ENCODE measurements at places on chromosomes 3 and 15. TPM values are rescaled to one million over a fixed set of nuclear protein-coding genes. Genes with fewer than 3 reads are reported as not detected.
A peak's percentile ranks its signal among the peaks of the same experiment; 100 is the strongest.

GRCh38 chr3:25171118-25171807 is 256.8 kb upstream of the RARB start:
- no peak for DNase-seq

Gene CLRN1
- not detected for polyA plus RNA-seq

Gene NAA50
- polyA plus RNA-seq, result 149 TPM

GRCh38 chr3:172087602-172088580 is 48.5 kb downstream of the FNDC3B start:
- DNase-seq, result no peak

DNA sequence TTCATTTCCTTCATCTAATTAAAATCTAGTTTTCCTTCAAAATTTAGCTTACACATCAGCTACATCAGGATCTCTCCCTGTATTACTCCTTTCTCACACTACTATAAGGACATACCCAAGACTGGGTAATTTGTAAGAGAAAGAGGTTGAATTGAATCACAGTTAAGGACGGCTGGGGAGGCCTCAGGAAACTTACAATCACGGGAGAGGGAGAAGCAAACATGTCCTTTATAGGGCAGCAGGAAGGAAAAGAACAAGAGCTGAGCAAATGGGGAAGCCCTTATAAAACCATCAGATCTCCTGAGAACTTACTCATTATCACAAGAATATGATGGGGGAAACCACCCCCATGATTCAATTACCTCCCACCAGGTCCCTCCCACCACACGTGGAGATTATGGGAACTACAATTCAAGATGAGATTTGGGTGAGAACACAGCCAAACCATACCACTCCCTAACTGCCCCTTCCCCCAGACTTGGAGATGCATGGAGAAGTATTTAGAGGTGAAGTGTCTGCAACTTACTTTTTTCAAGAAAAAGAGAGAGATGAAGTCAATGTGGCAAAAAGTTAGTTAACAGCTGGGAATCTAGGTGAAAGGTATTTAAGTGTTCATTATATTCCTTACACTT is 21.3 kb downstream of the PRTG start:
- DNase-seq, result no peak

DNA sequence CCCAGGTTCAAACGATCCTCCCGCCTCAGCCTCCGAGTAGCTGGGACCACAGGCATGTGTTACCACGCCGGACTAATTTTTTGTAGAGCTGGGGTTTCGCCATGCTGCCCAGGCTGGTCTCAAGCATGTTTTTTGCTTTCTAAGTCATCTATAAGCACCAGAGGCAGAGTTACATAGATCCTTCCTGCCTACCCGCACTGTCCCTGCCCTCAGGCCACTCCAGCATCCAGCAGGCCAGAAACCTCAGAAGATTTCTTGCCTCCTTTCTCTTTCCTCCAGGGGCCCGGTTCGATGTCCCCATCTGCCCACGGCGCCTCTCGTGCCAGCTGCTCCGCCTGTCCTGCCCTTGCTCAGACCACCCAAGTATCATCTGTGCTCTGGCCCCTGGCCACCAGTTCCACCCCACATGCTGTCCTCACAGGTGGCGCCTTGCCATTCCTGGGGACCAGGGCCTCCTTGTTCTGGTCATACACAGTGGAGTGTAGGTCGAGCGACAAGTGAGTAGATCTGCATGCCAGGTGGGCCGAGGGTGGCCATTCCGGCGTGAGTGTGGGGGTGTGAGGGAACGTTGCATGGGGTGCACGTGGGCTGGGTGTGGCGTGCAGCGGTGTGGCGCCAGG is 27.3 kb downstream of the KLHDC8B start:
- no peak for DNase-seq

DNA sequence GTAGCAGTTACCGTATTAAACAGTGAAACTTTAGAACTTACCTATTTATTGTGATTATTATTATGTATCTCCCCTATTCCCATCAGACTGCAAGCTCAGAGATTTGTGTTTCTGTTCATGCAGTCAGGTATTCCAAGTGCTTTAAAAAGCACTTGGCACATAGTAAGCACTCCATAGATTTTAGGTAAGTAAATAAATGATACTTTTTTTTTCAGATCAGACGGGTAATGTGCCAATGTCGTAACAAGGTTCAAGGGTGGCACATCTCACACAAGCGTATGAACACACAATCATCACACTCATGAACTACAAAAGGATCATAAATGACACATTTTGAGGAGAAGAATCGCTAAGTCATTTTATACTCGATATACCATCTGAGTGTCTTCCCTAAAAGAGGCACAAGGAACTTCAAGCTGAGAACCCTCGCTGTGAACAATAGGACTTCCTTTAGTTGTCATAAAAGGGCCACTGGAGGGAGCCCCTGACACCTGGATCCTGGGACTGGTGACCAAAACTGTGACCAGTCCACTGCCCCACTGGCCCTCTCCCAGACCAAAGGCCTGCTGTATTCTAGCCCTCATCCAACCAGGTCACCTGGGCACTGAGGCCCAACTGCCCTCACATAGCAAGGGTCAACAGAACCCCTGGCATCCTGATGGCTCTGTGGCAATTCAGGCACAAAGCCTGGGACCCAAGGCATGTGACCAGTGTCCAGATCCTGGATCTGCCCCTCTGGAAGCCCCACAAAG is 32.1 kb downstream of the KIF9 start:
- DNase-seq, result peak; percentile 10

DNA sequence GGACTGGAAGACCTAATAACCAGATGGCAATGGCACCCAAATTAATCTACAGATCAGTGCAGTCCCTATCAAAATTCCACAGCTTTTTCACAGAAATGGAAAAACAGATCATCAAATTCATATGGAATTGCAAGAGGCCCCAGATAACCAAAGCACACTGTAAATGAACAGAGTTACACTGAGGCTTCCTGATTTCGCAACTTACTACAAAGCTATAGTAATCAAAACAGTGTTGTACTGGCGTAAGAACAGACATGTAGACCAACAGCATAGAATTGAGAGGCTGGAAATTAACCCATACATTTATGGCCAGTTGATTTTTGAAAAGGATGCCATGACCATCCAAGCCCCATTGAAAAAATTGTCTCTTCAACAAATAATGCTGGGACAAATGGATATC is 16.2 kb downstream of the XPC start:
- DNase-seq, result no peak

DNA sequence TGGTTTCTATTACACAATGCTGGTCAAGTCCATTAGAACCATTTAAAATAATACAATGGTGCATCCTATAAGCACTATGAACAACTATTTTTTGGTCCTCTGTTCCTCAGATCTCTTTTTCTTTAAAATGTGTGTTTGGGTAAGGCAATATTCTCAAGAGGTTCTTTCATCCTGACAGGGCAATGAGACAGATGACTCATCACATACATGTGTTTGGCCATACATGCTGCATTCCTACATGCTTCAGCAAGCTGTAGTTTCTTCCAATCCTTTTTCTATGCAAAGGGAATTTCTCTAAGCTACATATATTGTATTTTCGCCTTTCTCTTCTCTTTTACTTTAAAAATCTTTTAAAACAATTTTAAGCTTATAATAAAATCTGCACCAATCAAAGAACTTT is 52.7 kb downstream of the OTOL1 start:
- DNase-seq, result no peak

- DNase-seq, result no peak
Measured at GRCh38 chr15:68330901-68331300, 53.4 kb downstream of the FEM1B start.

DNA sequence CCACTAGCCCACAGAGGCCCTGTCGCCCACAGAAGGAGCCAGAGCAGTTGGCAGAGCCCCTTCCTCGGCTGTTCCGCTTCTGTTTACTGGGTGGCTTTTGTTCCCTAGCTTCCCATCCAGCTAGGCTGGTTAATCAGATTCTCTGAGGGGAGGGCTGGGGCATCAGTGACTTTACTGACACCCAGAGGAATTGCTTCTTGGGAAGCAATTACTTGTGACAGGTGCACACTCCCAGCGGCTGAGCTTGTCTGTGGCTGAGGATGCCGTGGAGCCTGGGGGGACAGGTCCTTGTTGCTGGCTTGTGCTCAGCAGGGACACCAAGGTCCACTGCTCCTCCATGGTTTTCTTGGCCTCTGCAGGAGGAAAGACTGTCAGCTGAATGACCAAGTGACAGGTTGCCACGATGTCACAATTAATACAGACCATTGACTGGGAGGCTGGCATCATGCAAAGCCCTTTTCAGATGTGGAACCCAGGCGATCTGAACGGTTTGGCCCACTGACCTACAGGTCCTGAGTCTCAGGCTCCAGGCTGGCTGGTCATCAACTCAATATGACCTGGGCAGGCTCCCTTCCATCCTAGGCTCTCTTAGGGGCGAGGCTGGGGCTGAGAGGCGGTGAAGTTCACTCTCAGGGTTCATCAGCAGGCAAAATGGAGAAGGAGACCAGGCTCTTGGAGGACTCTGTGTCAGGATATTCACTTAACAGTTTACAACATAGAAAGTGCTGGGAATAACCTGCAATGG is 31.8 kb upstream of the SFMBT1 start:
- no peak for DNase-seq

GRCh38 chr3:53196575-53197407 is 35.8 kb downstream of the PRKCD start:
- DNase-seq, result no peak

Gene CCDC54
- not detected for polyA plus RNA-seq

Gene ARPIN
- 31.1 TPM for polyA plus RNA-seq

GRCh38 chr15:34047893-34048775 is 9.1 kb upstream of the AVEN start:
- no peak for DNase-seq

Gene PPP1R14D
- 0.49 TPM for polyA plus RNA-seq

- DNase-seq, result no peak
Measured at GRCh38 chr3:158539414-158540014, 31.5 kb upstream of the MLF1 start.

Gene CORO2B
- 27.9 TPM for polyA plus RNA-seq

Gene C15orf62
- 2.0 TPM for polyA plus RNA-seq

Gene OXTR
- 0.80 TPM for polyA plus RNA-seq

GRCh38 chr3:26074080-26074479 is 284.2 kb downstream of the OXSM start:
- DNase-seq, result no peak

- DNase-seq, result no peak
Measured at GRCh38 chr3:169299129-169299528, 364.4 kb downstream of the MECOM start.

- no peak for DNase-seq
Measured at GRCh38 chr3:5136919-5137429, 14.9 kb downstream of the ARL8B start.

DNA sequence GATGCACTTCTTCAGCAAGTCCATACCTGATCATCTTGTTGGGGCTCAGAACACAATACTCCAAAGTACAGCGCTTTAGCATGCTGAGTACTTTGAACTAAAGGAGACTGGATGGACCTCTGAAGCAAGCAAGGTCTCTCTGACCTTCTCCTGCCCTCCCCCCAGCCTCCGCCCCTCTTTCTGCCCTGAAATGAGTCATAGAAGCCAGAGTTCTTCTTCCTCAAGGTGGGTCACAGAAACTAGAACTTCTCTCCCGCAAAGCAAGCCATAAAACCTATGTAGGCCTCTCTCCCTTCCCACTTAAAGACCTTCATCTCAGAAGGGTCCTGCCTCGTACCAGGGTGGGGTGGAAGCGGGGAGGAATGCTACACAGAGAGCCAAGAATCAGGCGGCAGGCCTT is 230.5 kb upstream of the PROK2 start:
- no peak for DNase-seq

DNA sequence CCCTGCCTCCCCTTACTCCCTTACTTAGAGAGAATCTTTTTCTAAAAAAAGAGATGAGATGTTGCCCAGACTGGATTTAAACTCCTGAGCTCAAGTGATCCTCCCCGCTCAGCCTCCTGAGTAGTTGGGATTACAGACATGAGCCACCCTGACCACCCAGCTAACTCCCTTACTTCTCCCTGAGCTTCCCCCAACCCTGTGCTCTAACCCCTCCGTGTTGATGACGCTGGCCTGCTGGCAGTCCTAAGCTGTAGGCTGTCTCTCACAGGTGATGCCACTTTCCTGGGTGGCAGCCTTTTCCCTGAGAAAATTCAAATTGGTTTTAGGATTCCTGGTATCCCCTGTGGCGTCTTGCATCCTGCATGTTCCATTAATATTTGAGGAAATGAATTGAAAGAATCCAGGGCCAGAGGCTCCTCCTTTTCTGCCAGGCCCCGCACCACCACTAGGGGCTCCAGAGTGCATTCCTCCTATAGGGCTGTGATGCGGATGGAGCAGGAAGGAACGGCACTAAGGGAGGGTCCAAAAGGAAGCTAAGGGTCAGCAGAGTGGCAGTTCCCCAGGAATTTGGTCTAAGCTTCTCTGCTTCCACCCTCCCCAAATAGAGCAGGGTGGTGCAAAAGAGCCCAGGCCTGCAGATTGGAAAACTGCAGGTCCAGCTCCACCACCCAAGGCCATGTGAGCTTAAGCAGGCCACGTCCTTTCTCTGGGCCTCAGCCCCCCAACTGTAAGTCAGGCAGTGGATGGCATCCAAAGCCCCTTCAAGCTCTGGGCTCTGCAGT is 101.1 kb downstream of the DAPK2 start:
- DNase-seq, result peak; percentile 58

GRCh38 chr3:177330779-177331178 is 133.5 kb upstream of the TBL1XR1 start:
- DNase-seq, result no peak

DNA sequence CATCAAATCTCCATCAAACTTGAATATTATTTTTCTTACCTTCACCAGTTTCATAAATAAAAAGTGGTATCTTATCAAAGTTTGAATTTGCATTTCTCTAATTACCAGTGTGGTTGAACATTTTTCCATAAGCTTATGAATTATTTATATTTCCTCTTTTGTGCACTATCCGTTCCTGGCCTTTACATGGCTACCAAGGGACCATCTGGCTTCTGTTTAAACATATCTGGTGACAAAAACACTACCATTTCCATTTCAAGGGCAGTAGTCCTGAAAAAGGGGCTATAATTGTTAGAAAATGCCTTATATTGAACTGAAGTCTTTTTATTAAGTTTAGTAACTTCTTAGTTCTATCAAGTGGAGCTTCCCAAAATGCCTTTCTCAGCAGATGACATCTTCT is 44.3 kb upstream of the TM4SF4 start:
- no peak for DNase-seq

DNA sequence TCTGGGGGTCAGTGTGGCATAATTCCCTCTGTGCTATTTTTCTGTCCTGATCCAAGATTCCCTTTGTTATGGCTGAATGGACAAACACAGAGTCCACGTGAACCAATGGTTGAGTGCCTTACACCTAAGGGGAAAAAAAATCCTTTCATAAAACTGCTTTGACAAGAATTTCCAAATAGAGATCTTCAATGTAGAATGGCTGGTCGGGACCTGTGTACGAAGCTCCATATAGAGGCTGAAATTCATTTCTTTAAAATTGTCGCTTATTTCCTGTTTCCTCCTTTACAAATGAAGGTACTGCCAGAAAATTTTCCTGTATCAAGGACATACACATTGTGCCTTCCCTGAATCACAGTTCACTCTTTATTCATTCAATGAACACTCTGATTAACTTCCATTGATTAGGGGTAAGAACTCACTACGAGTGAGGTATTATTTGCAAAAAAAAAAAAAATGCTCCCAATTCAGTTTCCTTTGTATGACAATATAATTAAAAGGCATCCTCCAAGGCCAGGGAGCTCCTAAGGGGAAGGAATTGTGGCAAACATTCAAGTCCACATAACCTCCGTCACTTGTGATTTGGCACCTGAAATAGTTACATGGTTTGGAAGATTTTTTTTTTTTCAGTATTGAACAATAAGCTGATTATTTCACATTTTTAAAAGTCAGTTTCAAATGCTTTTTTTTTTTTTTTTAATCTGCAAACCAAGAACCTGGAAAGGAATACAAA is 293.8 kb downstream of the MEX3B start:
- DNase-seq, result no peak

All from right renal pelvis (tissue), 4 donors.